Tibial nerve (tissue), 4 donors: ENCODE measurements at places on chromosomes 4 and X.

DNA sequence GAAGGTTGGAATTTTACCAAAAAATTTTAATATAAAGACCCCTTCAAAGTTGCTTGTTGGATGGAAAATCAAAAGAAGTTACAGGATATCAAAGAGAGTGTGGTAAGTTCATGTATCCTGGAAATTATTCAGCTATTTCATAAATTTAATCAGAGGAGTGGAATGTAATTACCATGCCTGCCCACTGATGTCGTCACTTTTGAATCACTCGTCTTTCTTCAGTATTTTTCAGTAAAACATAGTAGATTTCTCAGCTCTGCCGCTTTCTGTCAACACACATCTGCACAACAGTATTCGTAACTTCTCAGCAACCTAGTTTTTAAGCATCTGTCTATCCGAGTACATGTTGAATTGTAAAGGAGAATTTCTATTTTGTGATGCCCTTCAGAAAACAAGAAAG lies 2163.0 kb upstream of the AGA start:
- no peak for DNase-seq

DNA sequence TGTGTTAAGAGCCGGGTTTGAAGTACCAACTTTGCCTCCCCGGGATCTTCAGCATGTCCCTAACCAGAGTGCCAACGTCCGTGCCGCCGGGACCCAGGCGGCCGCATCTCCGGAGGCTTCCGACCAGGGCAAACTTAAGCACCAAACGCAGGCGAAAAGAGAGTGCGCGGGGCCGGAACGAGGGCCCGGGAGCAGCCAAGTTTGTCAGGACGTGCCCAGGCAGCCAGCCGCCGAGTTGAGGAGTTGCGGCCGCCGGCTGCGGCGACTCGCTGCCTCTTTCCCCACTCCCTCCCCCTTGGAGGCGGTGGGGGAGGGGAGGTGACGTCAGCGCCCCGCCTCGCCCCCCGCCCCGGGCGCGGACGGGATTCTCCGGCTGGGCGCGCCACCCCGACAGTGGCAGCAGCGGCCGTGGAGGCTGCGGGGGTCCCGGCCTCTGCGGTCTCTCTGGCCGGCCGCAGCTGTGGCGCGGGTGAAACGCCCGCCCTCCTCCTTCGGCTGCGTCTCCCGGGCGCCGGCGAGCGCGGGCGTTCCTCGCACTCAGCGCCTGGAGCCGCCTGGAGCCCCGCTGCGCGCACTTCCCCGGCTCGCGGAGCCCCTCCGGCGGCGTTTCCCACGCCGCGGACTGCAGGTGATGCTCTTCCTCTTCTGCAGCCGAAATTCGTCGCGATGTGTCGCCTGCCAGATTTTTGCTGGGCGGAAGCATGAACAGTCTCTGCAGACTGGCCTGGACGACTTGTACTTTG lies 2.9 kb upstream of the FAT1 start:
- peak; percentile 52 for DNase-seq

DNA sequence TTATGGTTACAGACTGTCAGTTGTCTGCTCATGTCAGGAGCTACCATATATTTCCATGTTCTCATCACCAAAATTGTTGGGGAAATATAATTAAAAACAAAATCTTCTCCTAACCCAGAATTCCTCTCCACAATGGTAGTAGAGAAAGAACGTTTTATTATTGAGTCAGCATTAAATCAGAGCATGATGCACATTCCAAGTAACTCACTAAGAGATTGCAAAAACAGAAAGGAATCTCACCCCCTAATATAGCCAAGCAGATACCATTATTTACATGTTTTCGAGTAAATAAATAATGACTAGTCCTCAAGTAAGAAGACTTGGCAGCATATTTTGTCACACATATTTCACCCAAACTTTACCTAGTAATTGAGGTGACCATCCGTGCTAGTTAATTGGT lies 36.2 kb upstream of the ARHGEF6 start:
- DNase-seq, result no peak

GRCh38 chr4:117529401-117529800 lies 444.0 kb upstream of the TRAM1L1 start:
- no peak for DNase-seq

GRCh38 chr4:39596971-39597370 lies 41.7 kb downstream of the SMIM14 start:
- no peak for DNase-seq

DNA sequence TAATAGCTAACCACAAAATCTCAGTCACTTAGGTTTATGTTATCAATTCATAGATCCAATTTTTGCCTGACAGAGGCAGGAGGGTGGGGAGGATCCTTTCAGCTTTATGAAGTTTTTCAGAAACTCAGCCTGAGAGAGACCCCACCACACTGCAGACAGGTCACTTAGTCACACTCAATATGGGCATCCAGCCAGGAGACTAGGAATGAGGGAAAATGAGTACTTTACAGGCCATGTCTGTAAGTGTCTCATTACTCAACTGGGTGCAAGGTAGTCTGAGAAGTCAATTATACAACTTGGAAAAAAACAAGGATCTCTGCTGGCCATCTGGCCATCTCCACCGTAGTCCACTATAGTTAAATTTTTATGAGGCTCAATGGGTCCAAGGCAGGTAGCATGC lies 365.9 kb downstream of the INPP4B start:
- no peak for DNase-seq

- no peak for DNase-seq
Measured at GRCh38 chrX:133413218-133413925, 1.9 kb downstream of the GPC4 start.

GRCh38 chrX:21993265-21993664 lies 38.9 kb upstream of the PHEX start:
- no peak for DNase-seq

- no peak for DNase-seq
Measured at GRCh38 chr4:142551517-142552305, 294.4 kb downstream of the INPP4B start.

GRCh38 chrX:13287816-13288215 lies 32.0 kb downstream of the ATXN3L start:
- no peak for DNase-seq

DNA sequence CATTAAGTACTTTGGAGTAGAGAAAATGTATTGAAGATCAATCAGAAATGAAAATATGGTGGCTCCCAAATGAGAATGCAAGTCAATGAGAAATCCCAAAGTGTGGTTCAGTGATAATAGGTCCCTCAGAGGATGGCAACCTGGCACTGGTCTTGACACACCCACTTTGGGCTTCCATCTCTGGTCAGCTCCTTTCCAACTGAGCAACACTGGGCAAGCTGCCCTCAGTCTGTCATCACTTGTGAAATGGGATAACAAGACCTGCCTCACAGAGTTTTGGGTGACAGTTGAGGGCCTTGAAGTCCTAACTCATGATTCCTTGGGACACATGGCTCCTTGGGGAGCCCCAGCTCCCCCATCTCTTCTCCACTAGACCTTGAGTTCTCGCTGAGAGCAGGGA lies 29.0 kb upstream of the MAMLD1 start:
- DNase-seq, result peak; percentile 13

GRCh38 chr4:27577951-27578350 lies 717.3 kb downstream of the STIM2 start:
- DNase-seq, result no peak

- no peak for DNase-seq
Measured at GRCh38 chrX:103310555-103311398, at the start of gene BEX2. Gene BEX2 (minus strand): TSS chrX:103310990. CDS start chrX:103309976, 1,014 bp downstream.

- DNase-seq, result no peak
Measured at GRCh38 chr4:182113779-182114178, 129.4 kb upstream of the TENM3 start.

- no peak for DNase-seq
Measured at GRCh38 chr4:106056914-106057313, 161.6 kb downstream of the NPNT start.

DNA sequence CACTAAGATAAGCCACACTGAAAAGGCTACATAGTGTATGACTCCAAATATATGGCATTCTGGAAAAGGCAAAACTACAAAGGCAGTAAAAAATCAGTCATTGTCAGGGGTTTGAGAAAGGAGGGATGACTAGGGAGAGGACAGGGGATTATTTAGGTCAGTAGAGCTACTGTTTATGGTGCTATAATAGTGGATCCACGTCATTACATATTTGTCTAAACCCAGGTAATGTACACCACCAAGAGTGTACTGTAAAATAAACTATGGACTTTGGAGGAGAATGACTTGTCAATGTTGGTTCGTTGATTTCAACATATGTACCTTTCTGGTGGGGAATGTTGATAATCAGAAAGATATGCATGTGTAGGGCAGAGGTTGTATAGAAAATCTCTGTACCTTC lies 837.6 kb downstream of the FAM133A start:
- no peak for DNase-seq

DNA sequence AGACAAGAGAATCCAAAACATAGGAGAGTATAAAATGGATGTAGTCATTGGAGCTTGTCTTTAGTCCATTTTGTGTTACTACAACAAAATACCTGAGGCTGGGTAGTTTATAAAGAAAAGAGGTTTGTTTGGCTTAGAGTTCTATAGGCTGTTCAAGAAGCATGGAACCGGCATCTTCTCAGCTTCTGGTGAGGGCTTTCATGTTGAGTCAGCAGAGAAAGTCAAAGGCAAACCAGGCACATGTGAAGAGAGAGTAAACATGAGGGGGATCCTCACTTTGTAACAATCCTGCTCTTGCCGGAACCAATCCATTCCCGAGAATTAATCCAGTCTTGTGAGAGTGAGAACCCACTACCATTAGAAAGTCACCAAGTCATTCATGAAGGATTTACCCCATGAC lies 8.1 kb upstream of the HCCS start:
- no peak for DNase-seq

- no peak for DNase-seq
Measured at GRCh38 chr4:144288011-144288903, 147.7 kb upstream of the GYPA start.

DNA sequence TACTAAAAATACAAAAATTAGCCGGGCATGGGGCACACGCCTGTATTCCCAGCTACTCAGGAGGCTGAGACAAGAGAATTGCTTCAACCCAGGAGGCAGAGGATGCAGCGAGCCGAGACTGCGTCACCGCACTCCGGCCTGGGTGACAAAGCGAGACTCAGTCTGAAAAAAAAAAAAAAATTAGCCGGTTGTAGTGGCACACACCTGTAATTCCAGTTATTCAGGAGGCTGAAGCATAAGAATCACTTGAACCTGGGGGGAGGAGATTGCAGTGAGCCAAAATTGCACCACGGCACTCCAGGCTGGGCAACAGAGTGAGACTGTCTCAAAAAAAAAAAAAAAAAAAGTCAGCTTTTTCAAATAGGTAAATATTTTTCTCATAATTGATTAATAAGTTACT lies 71.9 kb downstream of the WDFY3 start:
- DNase-seq, result no peak

DNA sequence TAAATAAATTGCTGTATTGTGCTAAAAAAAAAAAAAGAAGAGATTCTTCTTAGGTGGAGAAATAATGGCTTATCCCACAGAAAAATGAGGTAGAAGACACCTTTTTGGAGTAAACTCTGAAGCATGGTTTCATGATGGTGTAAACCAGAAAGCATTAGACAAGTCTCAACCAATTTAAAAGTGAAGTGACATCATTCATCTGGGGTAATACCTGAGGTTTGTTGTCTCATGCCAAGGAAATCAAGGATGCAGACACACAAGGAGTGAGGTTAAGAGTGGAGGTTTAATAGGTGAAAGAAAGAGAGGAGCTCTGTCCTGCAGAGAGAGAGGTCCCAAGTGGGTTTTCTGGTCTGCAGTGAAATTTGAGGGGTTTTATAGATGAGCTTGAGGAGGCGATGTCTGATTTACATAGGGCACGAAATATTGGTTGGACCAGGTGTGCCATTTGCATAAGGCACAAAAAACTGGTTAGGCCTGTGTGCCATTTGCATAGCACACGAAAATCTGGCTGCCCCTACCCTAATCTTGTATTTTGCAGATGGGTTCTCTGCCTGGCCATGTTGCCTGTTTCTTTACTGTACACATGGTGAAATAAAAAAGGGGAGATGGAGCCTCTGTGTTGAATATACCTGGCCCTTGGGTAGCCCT lies 25.0 kb upstream of the CWH43 start:
- DNase-seq, result no peak

GRCh38 chr4:81106150-81106549 lies 75.6 kb downstream of the BMP3 start:
- no peak for DNase-seq

GRCh38 chrX:96987228-96987627 lies 103.5 kb downstream of the RPA4 start:
- DNase-seq, result no peak

- DNase-seq, result no peak
Measured at GRCh38 chrX:87924619-87925018, 407.0 kb downstream of the KLHL4 start.

DNA sequence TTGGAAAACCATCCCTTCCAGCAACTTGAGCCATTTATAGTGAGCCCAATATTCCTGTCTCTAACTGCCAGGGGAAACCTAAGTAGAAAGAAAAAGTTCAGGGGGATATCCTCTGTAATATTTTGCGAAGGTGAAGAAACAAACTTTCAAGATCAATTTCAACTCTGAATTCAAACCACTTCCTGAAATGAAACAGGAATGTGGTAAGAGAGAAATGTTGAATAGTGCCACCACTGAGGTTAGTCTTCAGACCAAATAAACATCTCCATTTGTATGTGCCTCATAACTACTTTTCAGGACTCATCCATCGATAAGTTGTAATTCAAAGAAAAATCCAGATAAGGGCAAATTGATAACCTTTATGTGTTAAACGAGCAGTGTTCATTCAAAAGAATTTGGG lies 128.7 kb downstream of the GABRB1 start:
- DNase-seq, result no peak

DNA sequence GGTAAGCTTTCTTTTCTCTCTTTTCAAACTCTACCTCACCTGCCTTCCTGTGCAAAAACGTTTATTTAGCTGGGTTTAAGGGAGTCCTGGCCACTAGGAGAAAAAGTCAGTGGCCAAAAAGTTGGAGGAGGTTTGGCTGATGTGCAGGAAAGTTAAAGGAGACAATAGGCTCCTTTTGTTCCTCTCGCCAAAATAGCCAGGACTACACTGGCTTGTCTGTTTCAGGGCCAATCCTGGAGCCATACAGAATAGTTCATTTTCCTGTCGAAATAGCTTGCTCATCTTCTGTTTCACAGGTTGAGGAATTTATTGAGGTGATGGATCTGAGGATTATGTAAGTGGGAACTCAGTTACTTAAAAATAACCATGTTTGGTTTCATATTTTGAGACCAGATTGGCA lies 423 bp downstream of the HEPH start:
- DNase-seq, result no peak

- DNase-seq, result no peak
Measured at GRCh38 chr4:47012676-47013075, 18.7 kb upstream of the GABRB1 start.

- DNase-seq, result no peak
Measured at GRCh38 chr4:7280926-7281690, 88.8 kb downstream of the SORCS2 start.
